ENCODE measurements at places on chromosomes 11 and 22.
A peak's percentile ranks its signal among the peaks of the same experiment; 100 is the strongest.

DNA sequence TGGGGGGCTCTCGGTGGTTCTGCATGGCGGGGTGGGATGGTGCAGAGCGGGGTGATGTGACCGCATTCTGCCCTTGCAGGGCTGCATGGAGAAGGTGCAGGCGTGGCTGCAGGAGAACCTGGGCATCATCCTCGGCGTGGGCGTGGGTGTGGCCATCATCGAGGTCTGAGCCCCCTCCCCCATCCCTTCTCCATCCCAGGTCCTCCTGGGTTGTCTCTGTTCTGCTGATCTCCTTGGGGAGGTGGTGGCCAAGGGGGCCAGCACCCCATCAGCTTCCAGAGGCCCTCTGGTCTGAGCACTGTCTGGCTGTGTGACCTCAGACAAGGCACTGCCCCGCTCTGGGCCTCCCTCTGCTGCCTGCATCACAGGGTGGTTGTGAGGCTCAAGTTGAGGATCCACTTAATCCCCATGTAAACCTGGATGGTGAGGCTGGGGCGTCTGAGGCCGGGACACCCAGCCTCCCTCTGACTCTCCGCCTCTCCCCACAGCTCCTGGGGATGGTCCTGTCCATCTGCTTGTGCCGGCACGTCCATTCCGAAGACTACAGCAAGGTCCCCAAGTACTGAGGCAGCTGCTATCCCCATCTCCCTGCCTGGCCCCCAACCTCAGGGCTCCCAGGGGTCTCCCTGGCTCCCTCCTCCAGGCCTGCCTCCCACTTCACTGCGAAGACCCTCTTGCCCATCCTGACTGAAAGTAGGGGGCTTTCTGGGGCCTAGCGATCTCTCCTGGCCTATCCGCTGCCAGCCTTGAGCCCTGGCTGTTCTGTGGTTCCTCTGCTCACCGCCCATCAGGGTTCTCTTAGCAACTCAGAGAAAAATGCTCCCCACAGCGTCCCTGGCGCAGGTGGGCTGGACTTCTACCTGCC is 53.3 kb downstream of the CD82 start:
- DNase-seq, result peak; percentile 52
- H3K4me1 ChIP-seq, result peaks cover 23% of the 10 kb centered on the region
- H3K27ac ChIP-seq, result no peak overlapping the region
- H3K27me3 ChIP-seq, result no peaks in the 10 kb centered on the region

DNA sequence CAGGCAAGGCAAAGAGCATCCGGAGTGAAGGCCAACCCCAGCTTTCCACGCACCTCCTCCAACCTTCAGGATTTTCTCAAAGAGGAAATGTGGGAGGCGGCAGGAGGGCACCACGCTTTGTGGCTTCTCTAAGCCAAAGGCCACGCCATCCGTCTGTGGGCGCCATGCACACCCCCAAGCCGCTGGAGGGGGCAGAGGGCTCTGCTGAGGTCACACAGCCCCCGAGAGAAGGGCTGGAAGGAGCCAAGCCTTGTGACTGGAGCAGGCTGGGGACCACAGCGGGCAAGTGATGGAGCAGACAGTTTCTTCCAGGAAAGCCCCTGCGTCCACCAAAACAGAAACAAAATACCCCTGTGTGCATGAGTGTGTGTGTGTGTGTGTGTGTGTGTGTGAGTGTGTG is 527.4 kb downstream of the BRD1 start:
- peaks cover 35% of the 10 kb centered on the region for H3K27me3 ChIP-seq
- H3K4me1 ChIP-seq, result peaks cover 3% of the 10 kb centered on the region
- H3K36me3 ChIP-seq, result no peaks in the 10 kb centered on the region
- H3K27ac ChIP-seq, result no peak overlapping the region

- H3K27me3 ChIP-seq, result peaks cover 3% of the 10 kb centered on the region
- H3K4me1 ChIP-seq, result peaks cover 15% of the 10 kb centered on the region
- H3K27ac ChIP-seq, result no peak overlapping the region
- H3K4me3 ChIP-seq, result no peak overlapping the region
- peak; percentile 81 for DNase-seq
Measured at GRCh38 chr11:120710354-120711131, 199.0 kb downstream of the GRIK4 start.

DNA sequence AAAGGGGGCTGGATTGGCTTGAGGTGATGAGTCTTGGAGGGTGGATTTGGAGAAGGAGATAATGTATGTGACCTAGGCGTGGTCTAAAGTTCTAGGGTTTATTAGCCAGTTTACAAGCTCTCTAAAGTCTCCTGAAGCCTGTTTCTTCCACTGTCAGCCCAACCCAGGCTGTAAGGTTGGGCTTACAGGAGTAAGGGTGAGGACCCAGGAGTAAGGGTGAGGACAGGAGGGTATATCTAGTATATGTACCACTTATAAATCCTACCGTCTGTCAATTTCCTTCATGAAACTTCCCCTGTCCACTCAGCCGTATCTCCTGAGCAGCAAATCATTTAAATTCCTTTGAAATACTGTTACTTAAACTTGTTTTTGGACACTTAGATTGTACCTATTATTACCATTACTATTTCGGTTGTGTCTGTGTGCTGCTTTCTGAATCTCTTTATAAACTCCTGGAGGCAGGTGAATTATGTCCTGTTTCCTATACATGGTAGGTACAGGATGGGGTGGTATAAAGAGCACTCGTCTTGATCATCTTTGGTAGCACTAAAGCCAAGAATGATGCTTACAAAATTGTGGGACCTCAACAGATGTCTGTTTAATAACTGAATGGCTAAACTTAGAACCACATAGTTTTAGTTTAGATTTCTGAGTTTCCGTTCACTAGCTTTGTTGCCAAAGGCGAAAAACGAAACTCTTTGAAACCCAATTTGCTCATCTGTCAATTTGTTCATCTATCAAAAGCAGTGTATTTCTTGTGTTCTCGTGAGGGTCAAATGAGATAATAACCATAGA is 192.0 kb downstream of the GRIK4 start:
- no peak overlapping the region for H3K4me3 ChIP-seq
- no peak for DNase-seq
- H3K27me3 ChIP-seq, result no peaks in the 10 kb centered on the region
- H3K27ac ChIP-seq, result no peak overlapping the region
- H3K4me1 ChIP-seq, result no peaks in the 10 kb centered on the region

DNA sequence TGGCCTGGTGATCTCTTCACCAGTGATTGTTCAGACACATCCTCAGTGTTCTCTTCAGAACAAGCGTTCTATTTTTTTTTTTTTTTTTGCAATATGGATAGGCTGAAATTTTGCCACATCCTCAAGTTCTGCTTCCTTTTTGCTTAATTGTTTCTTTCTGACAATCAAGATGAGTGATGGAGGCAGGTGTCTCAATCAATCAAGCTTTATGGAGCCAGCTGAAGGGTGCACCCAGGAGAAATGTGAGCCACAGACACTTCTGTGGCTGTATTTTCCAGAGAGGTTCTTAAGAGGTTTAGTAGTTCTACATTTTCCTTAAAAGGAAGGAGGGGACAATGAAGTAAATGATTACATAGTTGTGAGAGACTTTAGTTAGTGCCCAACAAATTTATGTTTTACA is 43.9 kb upstream of the ASPHD2 start:
- no peaks in the 10 kb centered on the region for H3K36me3 ChIP-seq
- H3K4me3 ChIP-seq, result no peak overlapping the region
- H3K4me1 ChIP-seq, result no peaks in the 10 kb centered on the region
- H3K27me3 ChIP-seq, result peaks cover 28% of the 10 kb centered on the region

- H3K27ac ChIP-seq, result no peak overlapping the region
- DNase-seq, result no peak
- H3K36me3 ChIP-seq, result peaks cover 79% of the 10 kb centered on the region
- H3K27me3 ChIP-seq, result no peaks in the 10 kb centered on the region
- H3K4me3 ChIP-seq, result no peak overlapping the region
Measured at GRCh38 chr11:68575025-68575665, 109.2 kb upstream of the GAL start.

GRCh38 chr11:86673055-86673843 is 833 bp upstream of the ME3 start:
- H3K27ac ChIP-seq, result no peak overlapping the region
- peaks cover 30% of the 10 kb centered on the region for H3K4me1 ChIP-seq
- H3K36me3 ChIP-seq, result no peaks in the 10 kb centered on the region
- H3K4me3 ChIP-seq, result no peak overlapping the region
- DNase-seq, result no peak

GRCh38 chr11:14713496-14714244 is 70.1 kb downstream of the PDE3B start:
- H3K4me1 ChIP-seq, result no peaks in the 10 kb centered on the region
- H3K4me3 ChIP-seq, result no peak overlapping the region
- no peak for DNase-seq
- no peaks in the 10 kb centered on the region for H3K27me3 ChIP-seq
- no peaks in the 10 kb centered on the region for H3K36me3 ChIP-seq

DNA sequence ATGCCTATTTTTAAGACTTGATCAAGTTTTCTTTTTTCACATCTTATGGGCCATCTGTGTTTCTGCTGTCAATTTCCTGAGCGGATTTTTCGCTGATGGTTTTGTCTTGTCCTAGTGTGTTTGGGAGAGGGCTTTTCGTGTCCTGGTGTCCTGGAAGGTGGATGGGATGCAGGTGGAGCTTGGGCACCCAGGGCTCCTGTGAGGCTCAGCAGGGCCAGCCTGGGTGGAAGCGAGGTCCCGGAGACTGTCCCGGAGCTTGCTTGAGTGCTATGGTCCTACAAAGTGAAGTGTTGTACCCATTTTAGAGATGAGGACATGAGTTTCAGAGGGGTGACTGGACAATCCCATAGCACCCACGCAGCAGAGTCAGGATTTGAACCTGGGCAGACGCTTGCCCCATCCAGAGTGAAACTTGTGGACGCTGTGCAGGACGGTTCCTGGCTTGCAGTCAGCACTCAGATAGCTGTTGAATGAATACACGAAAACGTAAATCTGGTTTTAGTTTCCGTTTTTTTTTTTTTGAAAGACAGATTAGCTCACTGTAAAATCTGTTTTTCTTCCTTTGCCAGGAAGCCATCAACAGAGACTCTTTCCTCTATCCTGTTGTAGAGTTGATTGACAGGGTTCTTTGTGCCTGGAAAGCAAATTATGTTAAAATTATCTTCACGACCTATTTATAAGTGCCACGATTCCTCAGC is 64.1 kb downstream of the TBC1D22A start:
- no peak overlapping the region for H3K27ac ChIP-seq
- DNase-seq, result no peak
- no peaks in the 10 kb centered on the region for H3K27me3 ChIP-seq
- H3K36me3 ChIP-seq, result peaks cover 9% of the 10 kb centered on the region
- peaks cover 35% of the 10 kb centered on the region for H3K4me1 ChIP-seq

DNA sequence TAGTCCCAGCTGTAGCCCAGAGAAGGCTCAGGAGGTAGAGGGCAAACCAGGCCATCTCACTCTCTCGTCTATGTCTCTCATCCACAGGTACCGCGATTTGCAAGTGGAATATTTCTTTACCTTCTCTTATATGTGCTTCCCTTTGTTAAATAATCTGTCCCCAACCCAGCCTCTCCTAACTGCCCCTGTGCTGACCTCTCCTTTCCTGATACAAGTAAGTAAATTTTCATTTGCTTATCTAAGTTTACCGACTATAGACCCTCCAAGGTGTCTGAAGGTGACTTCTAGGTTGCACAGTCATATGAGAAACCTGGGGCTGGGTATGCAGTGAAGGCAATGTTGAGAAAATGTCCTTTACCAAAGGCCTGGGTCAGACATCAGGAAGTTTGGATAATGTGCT is at the start of gene CBLIF:
CBLIF (minus strand) TSS at position 101 of the 400 bp plus-strand sequence; CDS start at position 55, 46 bp downstream.
- H3K27ac ChIP-seq, result no peak within 1 kb of the TSS
- no peak within 1 kb of the TSS for H3K4me3 ChIP-seq
- DNase-seq, result no peak
- H3K27me3 ChIP-seq, result no peaks in the 10 kb centered on the region
- no peaks in the 10 kb centered on the region for H3K36me3 ChIP-seq

DNA sequence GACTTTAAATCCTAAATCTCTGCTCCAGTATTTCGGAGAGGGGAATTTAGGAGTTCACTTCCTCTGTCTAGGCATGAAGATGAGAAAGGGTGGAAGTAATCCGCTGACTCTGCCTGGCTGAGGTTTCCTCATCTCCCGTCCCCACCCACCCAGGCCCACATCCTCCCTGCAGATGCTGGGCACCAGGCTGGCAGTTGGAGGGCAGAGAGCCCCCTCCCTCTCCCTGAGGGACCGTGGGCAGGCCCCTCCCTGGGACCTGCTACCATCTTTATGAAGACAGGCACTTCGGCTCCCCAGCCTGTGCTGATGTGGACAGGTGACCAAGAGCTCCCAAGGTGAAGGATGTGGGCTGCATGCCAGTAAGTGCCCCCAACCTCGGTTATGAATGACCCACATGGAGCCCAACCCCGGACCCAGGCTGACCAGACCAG is 6.7 kb downstream of the CASTOR1 start:
- no peak for DNase-seq
- peaks cover 31% of the 10 kb centered on the region for H3K36me3 ChIP-seq
- H3K27me3 ChIP-seq, result no peaks in the 10 kb centered on the region
- H3K27ac ChIP-seq, result no peak overlapping the region

GRCh38 chr11:131849485-131849884 is 479.1 kb downstream of the NTM start:
- H3K27ac ChIP-seq, result no peak overlapping the region
- H3K4me1 ChIP-seq, result no peaks in the 10 kb centered on the region
- H3K27me3 ChIP-seq, result no peaks in the 10 kb centered on the region
- no peak for DNase-seq
- no peaks in the 10 kb centered on the region for H3K36me3 ChIP-seq
- no peak overlapping the region for H3K4me3 ChIP-seq

GRCh38 chr11:129387434-129387833 is 11.8 kb downstream of the BARX2 start:
- H3K27me3 ChIP-seq, result peaks cover 8% of the 10 kb centered on the region
- H3K27ac ChIP-seq, result no peak overlapping the region
- no peak for DNase-seq
- peak overlapping the region; percentile 5 for H3K4me3 ChIP-seq
- peaks cover 20% of the 10 kb centered on the region for H3K4me1 ChIP-seq

- H3K4me1 ChIP-seq, result no peaks in the 10 kb centered on the region
- H3K27ac ChIP-seq, result no peak overlapping the region
- H3K4me3 ChIP-seq, result no peak overlapping the region
- no peaks in the 10 kb centered on the region for H3K36me3 ChIP-seq
- DNase-seq, result no peak
Measured at GRCh38 chr11:134685793-134686380, 273.8 kb upstream of the B3GAT1 start.

- no peaks in the 10 kb centered on the region for H3K36me3 ChIP-seq
- H3K27me3 ChIP-seq, result no peaks in the 10 kb centered on the region
- no peak overlapping the region for H3K4me3 ChIP-seq
- H3K27ac ChIP-seq, result peak overlapping the region; percentile 57
- peaks cover 18% of the 10 kb centered on the region for H3K4me1 ChIP-seq
- no peak for DNase-seq
Measured at GRCh38 chr22:36243986-36244385, 4.7 kb upstream of the APOL2 start.

GRCh38 chr11:35765211-35765610 is 102.6 kb downstream of the TRIM44 start:
- DNase-seq, result no peak
- H3K4me3 ChIP-seq, result no peak overlapping the region
- no peaks in the 10 kb centered on the region for H3K27me3 ChIP-seq
- no peaks in the 10 kb centered on the region for H3K36me3 ChIP-seq
- no peaks in the 10 kb centered on the region for H3K4me1 ChIP-seq
- H3K27ac ChIP-seq, result no peak overlapping the region

DNA sequence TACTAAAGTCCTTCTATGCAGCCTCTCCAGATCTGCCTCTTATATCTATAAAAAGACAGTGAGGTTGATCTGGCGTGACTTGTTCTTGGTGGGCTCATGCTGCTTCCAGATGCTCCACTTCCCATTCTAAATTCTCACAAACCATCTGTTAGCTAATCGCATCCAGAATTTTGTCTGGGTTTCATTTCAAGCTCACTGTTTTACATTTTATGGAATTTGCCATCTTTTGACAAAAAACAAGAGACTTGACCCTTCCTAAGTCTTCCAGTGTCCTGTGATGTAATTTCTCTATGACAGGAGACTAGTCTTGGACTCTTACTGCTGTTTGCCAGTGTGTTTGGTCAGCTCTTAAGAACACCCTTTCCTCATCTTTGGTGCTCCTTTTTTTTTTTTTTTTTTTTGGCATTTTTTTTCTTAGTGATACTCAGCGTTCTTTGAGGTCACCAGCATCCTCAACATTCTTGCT is 23.0 kb downstream of the CRKL start:
- peaks cover 64% of the 10 kb centered on the region for H3K4me1 ChIP-seq
- H3K27ac ChIP-seq, result no peak overlapping the region
- no peaks in the 10 kb centered on the region for H3K27me3 ChIP-seq
- peaks cover 4% of the 10 kb centered on the region for H3K36me3 ChIP-seq
- no peak for DNase-seq
